ENCODE measurements at places on chromosomes 3 and 15.
A peak's percentile ranks its signal among the peaks of the same experiment; 100 is the strongest.

DNA sequence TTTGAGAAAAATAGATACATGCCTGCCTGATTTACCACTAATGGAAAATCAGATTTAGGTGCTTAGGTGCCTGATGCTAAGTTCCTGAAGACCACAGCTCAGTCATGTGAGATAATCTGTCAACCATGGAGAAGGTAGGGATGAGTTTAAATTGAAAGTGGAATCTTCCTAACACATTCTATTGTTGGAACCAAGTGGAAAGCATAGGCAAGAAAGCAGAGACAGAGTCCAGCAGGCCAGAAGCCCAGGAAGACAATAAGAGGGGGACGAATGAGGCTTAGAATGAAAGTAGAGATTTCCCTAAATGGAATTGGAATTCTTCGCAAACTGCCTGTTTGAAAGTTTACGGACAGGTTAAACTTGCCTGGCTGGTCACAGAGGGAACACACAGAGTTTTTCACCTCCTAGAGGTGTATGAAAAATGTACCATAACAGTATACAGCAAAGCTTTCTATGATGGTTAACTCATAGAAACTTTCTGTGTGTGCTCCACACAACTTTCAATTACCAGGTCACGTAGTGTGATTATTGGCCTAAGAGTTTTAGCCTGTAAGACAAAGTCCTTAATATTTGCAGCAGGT is 453.8 kb upstream of the KCNMB2 start:
- no peak for DNase-seq

GRCh38 chr15:67085237-67085817 is 19.9 kb downstream of the SMAD3 start:
- DNase-seq, result no peak

DNA sequence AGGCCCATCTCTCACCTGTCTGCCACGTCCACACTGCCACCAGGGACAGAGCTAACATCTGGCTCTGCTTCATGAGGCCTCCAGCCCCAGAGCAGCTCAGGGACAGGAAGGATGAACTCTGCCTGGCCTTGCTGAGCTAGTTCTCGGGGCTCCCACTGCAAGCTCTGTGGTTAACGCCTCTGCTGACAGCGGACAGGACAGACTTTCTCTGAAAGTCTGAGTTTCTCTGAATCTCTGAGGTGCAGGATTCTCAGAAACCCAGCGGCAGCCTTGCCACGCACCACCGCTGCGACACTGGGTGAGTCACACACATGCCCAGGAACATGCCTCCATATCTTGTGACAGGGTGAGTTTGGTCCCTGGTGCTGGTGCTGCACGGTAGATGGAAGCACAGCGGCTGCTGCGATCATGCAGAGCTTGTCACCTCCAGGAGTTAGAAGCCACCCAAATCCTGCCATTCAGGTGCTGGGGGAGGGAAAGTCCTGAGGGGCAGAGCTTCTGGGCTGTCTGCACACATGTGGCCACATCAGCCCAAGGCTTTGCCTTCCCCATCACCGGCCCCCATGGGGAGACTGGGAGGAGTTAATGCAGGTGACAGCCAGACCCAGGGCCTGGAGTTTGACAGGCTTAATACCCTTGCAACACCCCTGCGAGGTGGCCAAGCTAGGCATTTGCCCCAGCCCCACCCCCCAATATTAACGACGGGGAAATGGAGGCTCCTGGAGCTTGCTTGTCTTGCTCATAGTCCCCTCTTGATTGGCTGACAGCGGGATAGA is 267.0 kb downstream of the PLCL2 start:
- no peak for DNase-seq

DNA sequence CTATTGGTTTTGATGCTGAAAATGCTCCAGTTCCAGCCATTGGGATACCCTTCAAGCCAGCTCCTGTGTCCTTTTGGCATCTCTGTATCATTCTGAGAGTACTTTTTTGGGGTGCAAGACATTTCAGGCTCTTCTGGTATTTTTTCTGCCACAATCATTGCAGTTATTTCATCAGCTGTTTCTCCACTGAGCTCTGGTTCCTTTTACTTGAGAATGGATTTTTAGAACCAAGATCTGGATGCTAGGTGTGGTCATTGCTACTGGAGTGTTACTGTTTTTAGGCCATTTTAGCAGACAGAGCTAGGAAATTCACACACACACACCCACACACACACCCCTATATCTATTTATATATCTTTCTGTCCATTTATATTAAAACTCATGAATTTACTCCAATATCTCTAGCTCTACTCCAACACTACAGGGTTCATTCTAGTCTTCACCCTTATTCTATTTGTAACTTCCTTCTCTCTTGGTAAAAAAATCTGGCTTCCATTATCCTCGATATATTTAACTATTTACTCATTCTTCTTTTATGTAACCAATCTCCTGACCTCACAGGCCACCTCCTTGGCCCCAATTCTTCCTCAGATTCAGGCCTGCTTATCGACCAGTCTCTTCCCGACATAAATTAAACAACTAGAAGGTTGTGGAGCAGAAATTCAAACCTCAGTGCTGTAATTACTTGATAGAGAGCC is 17.0 kb downstream of the SLC35G2 start:
- DNase-seq, result peak; percentile 62

DNA sequence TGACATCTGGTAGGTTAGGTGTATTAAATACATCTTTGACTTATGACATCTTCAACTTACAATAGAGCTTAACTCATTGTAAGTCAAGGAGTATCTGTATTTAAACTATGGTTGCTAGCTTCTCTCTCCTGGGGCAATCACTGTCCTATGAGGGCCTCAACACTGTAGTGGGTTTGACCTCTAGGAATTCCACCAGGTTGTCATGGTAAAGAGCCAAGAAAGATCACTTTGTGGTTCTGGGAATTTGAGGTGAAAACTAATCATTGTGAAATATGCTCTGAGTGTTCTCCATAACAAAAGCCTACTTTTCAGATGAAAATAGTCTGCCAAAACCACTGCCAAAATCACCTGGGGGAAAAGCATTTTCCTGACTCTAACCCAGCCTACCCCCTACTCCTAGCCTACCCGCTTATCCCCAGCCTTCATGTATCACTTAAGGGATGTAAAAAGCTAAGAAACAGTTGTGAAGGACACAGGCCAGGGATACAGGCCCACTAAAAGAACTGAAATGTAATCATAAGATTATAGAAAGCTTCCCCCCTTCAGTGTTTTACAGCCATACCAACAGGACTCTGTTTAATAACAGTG is 723.8 kb downstream of the MECOM start:
- DNase-seq, result no peak

- no peak for DNase-seq
Measured at GRCh38 chr15:98150536-98150935, 190.0 kb downstream of the ARRDC4 start.

DNA sequence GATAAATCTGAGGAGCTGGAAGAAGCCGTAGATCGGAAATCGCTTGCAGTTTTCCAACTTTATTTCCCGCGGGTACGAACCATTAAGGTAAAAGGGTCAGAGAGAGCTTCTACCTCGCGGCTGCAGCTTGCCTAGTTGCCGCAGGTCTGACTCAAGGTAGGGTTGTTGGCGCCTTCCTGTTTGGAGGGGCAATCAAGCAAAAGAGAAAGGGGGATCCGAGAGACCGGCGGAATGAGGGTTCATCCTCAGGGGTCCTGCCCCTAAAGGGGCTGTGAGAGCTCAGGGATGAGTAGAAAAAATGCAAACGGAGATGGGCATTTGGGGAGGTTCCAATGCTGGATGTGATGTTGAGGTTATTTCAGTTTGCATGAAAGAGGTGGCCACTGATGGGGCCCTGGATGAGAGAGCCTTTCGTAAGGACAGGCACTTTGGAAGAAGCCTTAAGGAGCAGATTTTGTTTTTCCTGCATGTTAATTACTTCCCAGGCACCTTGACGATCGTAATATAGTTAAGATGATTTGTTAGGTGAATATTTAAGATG is 265.4 kb downstream of the CGGBP1 start:
- no peak for DNase-seq

- no peak for DNase-seq
Measured at GRCh38 chr15:92709110-92709790, 53.7 kb upstream of the FAM174B start.

DNA sequence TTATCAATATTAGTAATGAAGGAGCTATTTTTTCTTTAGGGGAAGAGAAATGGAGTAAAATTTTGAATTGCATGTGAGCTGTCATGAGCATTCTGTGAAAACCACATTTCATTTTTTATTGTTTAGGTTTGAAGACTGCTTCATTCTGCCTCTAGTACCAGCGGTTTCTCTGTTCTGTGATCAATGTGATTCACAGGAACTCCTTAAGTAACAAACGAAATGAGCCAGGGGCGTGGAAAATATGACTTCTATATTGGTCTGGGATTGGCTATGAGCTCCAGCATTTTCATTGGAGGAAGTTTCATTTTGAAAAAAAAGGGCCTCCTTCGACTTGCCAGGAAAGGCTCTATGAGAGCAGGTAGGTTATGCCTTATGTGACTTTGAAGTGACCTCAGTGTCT is 13.0 kb downstream of the NIPA2 start:
- DNase-seq, result no peak

DNA sequence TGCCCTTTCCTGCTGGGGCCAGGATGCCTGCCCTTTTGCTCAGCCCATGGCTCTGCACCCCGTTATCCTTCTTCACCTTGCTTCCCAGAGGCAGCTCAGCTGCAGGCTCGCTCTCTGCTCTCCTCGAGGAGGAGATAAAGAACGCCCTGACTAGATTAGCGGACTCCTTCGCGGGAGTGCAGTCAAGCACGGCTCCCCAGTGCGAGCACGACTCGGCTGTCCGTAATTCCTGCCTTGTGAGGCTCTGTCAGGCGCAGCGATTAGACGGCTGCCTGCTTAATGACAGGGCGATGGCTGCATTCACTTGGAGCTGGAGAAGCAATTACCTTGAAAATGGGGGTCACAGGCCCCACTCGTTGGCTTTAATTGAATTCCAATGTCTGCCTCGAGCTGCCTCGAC is 25.9 kb downstream of the TLE3 start:
- DNase-seq, result no peak

- peak; percentile 38 for DNase-seq
Measured at GRCh38 chr3:148930752-148931151, 60.6 kb upstream of the GYG1 start.

All from AG10803 (cell line).